ENCODE measurements at places on chromosomes 2 and 18.

DNA sequence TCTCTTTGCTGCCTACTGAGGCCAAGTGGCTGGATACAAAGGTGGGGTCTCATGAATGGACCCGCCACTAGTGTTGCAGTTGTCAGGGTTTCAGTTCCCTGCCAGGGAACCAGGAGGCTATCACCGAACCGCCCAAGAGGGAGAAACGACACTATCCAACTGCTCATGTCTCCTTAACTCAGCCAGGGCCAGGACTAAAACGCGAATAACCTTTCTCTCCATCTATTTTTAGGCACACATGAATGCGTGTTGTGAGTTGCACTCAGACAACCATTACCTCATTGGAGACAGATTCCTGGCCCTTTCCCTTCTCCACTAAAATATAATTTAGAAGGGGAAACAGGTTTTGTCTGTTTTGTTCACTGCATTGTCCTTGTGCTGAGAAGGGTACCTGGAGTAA is 559.5 kb downstream of the SOCS6 start:
- no peak for DNase-seq

- DNase-seq = no peak
These were observed 77.9 kb upstream of the ZNF804A start for GRCh38 chr2:184520441-184520840.

- DNase-seq = no peak
These were observed 323.1 kb downstream of the SLC8A1 start for GRCh38 chr2:40128796-40129195.

DNA sequence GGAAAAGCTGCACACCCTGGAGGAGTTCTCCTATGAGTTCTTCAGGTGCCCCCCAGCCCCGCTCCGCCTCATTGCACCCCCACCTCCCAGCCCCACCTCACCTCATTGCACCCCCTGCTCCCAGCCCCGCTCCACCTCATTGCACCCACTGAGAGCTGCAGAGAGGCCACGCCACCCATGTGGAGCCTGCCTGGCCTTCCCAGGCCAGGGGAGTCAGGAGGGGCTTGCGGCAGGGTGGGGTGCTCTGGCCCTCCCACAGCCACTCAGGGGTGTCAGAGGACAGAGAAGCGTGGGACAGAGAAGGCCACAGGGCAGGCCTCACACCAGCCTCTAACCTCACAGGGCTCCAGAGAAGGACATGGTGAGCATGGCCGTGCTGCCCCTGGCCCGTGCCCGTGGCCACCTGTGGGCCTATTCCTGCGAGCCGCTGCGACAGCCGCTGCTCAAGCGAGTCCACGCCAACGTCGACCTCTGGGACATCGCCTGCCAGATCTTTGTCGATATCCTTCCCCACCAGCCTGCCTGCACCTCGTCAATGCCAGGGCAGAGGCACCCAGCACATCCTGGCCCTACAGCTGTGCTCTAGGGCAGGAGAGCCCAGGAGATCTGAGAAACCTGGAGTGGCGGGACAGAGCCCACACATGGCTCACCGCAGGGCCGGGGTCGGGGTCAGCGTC is 15.0 kb upstream of the GPR17 start:
- DNase-seq = no peak
